ENCODE measurements at places on chromosomes 1 and 21.
A peak's percentile ranks its signal among the peaks of the same experiment; 100 is the strongest.

DNA sequence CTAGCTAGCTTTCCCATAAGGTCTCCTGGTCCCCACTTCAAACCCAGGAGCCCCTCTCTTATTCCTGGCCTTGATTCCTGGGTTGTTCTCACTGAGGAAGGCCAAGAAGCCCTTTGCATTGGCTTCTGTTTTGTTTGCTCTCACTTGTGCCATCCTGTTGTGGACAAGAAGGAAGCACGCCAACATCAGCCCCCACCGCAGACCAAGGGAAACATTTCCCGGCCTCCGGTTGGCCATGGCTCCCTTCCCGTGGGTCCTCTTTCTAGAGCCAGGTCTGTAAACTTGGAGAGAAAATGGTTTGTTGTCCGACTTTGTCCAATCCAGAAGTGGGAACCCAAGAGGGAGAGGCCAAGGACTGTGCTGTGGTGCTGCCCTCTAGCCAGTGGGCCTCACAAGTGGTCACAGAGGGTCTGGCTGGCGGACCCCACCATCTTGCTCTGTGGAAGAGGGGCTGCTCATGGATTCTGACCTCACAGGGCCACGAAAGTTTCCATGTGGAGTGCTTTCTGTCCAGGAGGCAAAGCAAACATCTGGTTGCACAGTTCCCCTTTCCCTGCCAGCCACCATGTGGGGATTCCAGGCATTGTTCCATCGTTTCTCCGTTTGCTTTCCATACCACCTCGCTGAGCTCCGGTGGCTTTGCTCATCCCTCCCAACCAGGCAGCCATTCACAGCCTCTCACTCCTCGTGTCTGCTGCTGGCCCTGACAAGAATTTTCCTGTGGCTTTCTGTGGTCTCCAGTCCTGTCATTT lies 18.9 kb upstream of the TENT5C start:
- no peak for DNase-seq

DNA sequence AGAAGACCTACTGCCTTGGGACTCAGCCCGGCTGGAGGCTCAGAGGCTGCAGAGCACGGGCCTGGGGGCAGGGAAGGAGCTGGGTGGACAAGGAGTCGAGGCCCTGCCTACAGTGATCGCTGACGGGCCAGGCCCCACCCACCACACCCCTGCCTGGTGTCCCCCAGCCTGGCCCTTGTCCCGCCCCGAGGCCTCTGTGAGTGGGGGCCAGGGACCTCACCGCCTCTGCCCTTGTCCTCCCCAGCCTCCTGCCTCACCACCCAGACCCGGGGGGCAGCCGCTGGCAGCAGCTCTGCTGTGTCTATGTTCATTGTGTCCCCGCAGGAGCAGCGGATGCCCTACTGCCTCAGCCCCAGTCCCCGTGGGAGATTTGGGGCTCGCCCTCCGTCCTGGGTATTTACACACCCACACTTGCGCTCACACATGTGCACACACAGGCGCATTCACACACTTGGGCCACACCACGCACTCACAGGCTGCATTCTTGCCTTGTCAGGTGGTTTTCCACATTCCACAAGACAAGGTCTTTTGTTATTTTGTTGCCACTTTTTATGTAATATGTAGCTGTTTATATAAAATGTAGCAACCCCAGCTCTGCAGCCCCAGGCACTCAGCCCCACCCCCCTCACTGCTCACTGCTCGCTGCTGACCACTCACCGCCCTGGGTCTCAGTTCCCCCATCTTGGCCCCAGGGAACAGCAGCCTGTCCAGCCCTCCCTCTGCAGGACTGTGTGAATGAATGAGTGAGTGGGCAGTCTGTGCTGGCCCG lies 7.3 kb downstream of the PFKL start:
- DNase-seq = no peak

DNA sequence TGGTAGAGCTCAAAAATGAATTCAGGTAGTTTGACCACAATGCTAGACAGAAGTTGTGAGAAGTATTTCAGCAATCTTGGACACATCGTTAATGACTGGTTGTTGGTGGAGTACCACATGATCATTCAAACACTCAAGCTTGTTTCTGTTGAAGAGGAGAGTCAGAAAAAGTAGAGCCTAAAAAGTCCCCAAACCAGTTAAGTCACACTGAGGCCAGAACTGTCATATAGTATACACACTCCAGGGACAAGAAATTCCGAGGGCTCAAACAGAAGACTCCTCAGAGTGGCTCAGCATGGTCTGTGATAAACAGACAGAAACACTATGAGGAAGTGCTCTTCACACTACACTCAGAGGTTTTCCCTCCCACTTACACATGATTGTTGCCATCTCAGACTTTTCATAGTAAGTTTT lies 5.8 kb downstream of the TRIM33 start:
- DNase-seq = no peak

DNA sequence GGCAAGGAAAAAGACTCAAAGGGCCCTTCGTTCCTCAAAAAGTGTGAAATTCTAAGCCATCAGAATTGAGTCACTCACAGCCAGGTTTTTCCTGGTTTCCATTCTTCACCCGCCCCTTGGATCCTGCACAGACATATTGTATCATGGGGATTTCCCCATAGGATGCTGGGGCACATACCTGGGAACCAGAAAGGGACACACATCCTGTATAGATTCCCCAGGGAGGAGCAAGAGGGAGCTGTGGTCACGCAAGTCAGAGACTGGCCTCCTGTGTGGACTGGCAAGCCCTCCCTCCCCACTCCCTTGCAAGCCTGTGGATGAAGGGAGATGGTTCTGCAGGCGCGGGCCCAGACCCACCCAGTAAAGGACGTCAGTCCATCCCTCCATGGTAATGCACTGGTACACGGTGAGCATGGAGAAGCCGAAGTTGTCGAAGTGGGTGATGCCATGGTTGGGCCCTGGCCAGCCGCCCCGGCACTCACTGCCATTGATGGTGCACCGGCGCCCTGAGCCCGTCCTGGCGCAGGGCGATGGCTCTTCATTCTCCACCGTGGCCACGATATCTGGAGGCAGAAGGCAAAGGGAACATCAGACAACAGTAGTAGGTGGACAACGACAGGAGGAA lies 23.2 kb downstream of the CACNA1S start:
- DNase-seq = no peak

GRCh38 chr1:218390618-218391017 lies 45.5 kb downstream of the TGFB2 start:
- DNase-seq = no peak

- DNase-seq = no peak
Observed at GRCh38 chr1:104629589-104629988, 879.9 kb downstream of the AMY1C start.

DNA sequence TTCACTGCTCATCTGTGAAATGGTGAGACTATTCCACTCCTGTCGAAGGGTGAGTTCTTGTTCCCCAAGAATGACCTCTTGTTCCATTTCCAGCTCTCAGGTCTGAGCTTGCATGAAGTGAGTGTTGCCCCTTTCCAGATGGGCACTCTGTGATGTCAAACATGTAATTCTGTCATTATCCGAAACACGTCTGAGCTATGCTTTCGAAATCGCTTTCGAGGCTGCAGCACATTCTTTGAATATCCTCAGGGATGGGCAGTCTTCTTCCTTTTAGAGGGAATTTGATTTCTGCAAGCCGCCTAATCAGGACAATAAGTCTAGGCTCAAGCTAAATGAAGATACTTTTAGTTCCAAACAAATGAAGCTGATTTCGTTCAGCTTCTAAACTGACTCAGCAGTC lies 15.1 kb downstream of the NFASC start:
- no peak for DNase-seq

GRCh38 chr1:19676438-19676922 lies 11.8 kb downstream of the HTR6 start:
- DNase-seq = peak; percentile 48

Measured in thyroid gland (tissue), 4 donors.